ENCODE measurements at places on chromosomes 1 and 21.

DNA sequence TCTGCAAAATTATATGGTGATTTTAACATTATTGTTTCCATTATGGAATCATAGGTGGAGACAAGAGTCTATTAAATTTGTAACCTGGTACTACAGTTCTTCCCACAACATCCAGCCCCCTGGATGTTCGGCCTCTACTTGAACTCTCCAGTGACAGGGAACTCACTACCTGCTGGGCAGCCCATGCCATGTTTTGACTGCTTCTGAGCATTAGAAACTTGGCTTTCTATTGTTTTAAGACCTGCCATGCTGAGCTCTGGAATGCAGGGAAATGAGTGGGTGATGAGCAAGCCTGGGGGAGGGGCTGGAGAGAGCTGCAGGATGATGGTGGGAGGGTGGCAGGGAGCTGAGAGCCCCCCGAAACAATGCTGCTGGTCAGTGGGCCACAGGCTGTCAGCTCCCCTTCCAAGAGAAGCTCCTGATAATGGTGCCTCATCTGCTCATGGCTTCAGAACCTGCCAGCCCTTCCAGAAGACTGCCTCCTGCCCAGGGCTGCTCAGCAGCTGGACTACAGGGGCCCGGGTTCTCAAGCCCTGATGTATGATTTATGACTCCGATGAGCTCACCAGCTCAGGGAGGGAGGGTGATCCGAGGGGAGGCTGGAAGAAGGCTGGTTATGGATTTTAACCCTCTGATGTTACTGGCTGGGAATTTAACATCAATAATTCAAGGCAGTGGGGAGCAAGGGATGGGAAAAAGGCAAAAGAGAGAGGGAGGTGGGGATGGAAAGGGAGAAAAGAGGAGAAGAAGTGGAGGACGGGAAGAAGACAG, 205.0 kb downstream of the HIVEP3 start:
- peak; percentile 63 for DNase-seq

DNA sequence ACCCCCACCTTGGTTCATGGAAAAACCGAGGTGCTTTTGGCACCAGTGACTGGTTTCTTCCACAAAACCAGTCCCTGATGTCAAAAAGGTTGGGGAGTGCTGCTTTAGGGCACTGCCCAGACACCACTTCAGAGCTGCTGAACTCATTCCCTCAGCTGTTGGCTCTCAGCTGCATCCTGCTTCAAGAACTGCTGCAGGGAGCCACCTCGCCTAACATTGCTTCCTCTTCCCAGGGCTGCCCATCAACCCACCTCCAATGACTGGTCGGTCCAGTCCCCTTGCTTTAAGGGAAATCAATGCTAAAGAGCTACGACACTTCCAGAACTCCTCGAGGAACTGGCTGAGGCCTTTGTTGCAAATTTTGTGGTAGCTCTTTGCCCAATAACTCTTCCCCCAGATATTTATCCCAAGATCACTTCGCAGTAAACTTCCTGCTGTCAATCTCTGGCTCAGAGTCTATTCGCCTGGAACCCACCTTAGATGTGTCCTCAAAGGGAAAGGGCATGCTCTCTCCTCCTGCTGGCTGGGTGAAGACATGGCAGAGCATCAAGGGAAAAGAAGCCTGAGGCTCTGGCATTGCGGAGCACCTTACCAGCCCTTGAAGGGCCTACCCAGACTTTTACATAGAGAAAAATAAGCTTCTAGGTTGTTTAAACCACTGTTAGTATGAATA, 29.0 kb downstream of the C1orf52 start:
- DNase-seq: peak; percentile 98

DNA sequence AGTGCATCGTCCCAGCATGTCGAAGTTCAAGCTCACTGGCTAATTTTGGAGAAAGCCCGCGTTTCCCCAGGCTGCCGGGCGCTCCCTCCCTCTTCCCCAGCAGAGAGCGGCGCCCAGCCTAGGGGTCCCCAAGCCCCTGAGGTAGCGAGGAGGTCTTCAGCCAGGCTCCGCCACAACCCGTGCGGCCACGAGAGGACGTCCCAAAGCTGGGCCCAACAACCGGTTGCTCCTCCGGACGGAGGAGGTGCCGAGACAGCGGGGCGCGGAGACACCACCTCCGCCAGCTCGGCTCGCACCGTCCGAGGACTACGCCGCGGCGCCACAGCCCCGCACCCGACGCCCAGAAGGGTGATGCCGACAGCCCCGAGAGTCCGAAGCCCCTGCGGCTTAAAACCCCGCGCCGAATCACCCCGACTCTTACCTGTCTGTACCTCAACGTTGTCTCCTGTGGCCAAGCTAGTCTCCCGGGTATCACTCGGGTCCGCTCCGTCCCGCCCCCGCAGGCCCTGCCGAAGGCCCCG, at the start of gene DENND2C:
Gene DENND2C, minus strand, starts transcription at position 488 of the 521 bp plus-strand sequence. CDS start 44,065 bp downstream, outside the sequence.
- DNase-seq: no peak

- no peak for DNase-seq
These were observed 48.6 kb downstream of the CD34 start for GRCh38 chr1:207862241-207862787.

- DNase-seq: peak; percentile 88
These were observed 235.2 kb upstream of the IRF2BP2 start for GRCh38 chr1:234845097-234845660.

DNA sequence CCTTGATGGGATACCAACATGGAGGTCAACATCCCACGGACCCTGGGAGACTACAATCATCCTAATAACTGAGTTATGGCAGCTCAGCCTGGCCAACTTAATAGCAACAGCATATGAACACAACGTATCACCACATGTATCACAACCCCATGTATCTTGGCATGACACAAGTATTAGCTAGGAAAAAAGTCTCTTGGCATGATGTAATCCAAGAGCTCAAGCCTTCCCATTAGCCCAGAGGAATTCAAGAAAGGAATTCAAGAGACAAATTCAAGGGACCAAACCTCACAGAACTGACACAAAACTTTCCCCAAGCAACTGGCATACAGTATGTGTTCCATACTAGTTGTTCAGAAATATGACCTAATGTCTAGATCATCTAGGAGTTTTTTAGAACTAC, 100.9 kb upstream of the HMGB4 start:
- DNase-seq: no peak

DNA sequence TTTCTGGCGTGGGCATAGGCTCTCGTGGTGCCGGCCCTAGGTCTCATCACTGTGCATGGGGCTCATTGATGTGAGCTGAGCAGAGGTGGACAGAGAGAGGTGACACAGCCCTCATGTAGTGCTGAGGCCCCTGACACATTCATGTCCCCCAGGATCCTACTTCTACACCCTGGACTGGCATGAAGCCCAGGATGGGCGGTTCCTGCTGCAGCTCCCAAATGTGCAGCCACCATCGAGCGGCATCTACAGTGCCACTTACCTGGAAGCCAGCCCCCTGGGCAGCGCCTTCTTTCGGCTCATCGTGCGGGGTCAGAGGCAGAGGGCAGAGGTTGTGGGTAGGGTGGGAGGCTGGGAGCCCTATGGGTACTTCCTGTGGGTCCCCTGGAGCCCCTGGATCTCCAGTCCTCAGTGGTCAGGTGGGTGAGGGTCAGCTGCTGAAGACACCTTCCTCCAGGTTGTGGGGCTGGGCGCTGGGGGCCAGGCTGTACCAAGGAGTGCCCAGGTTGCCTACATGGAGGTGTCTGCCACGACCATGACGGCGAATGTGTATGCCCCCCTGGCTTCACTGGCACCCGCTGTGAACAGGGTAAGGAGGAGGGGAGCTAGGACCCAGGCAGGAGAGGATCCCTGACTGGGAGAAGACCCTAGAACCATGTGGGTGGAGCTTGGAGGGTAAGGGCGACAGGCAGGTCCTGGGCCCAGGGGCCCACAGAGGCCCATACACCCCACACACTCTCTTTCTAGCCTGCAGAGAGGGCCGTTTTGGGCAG, 6.1 kb downstream of the TIE1 start:
- no peak for DNase-seq

DNA sequence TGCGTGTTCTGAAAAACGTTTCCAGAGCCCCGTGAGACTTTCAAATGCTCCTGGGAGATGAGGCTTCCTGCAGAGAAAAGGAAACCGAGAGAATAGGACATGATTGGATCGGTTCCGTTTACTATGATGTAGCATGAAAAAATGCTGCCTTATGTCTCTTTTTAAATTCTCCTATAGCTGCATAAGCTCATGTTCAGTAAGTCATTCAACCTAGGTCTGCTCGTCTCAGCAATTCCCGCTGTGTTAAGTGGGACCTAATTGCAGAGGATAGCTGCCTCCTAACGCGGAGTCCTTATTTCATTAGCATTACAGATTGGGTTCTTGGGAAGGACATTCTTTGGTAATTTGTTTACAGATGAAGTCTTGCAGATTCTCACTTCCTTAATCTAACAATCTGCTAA, 165.3 kb downstream of the GALNT2 start:
- peak; percentile 64 for DNase-seq

DNA sequence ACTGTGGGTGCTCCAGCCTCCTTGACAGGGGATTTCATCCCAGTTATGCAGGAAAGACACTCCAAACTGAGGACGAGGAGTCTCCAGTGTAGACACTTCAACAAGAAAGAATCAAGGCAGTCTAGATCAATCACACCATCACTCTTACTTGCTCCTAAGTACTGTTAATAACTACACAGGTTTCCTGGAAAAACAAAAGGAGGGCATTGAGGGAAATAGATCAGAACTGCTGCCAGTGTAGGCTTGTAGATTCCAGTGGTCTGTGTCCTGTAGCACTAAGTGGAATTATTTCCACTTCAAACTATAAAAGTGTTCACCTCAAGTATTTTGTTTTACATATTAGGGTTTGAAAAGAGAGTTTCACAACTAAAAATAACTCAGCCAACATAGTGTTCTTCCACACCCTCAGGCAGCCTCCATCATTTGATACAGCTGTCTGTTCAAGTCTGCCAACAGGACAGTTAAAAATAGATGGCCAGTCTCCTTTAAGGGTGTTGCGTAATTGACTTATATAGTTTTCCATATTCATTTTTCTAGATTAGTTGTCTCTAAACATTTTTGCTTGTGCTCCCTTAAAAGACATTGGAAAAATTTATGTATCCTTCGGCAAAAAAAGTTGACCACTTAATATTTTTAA, 32.0 kb upstream of the AGL start:
- DNase-seq: no peak

- no peak for DNase-seq
These were observed 119.2 kb downstream of the PBX1 start for GRCh38 chr1:164678136-164678700.

DNA sequence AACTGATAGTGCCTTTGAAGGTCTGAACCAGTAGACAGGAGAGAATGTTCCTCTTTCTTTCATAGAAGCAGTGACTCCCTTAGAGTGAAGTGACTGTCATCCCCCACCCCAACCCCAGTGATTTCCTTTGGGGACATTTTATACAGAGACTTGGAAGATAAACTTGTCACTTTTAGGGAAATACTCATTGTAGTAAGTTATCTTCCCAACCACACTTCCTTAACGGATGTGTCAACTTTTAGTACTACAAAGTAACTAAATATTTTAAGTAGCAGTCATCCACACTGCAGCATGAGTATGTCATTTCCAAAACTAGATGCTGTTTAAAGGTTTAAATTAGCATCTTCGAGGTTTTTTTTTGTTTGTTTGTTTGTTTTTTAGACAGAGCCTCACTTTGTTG, 13.7 kb downstream of the LRRC8B start:
- no peak for DNase-seq

DNA sequence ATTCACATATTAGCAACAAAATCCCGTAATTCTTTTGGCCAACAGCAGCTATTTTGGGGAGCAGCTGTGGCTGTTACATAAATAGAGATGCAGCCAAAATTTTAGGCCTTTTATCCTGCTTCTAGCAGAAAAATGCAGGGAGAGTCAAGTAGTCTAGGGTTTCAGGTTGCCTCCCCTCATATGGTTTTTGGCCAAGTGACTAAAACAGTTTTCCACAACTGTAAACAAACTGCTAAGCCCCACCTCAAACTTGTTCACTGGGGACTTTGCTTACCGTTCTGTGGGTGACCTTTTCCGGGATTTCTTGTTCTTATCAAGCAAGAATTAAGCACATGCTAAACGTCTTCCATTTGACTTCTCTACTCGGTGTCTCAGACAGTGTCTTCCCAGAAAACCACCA, 133.4 kb downstream of the EDEM3 start:
- no peak for DNase-seq

DNA sequence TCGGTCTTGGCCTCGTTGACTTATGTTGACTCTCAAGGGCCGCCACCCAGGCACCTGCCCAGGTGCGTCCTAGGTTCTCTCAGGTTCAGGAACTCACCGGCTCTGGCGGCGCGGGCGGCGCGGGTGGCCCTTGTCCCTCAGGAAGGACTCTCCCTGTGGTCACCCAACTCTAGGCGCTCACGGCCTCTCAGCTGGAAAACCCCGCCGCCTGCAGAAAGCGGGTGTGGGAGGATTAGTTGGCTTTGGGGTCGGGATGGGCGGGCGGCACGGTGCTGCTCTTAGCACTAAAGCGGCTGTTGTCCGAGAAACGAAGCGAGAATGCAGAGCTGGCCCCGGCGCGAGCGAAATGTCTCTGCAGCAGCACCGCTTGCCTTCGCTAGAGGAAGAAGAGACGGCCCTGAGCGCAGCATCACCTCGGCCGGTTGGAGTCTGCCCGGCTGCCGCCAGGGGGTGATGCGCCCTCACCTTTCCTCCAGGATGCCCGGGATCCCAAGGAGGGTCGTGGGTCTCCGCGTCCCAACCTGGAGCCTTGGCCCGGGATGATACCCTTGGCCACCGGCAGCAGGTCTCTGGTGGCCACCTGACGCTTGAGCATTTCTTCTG, 8.1 kb upstream of the TADA1 start:
- peak; percentile 54 for DNase-seq

DNA sequence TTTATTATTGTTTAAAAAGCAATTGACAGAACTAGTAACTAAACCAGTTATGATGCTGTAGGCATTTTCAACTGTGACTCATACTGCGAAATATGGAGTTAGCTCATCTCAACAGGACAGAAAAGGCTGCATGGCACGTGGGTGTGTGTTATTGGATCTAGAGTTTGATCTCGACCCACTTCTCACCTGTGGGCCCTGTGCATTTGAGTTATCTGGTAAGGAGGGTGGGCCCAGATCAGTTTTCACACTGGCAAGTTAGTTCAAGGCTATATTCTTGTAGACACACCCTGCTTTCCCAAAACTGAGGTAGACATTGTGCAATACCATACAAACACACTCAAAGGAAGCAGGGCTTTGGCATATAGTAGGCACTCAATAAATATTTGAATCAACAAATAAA, 71.3 kb upstream of the PRDX6 start:
- DNase-seq: no peak

GRCh38 chr1:113146242-113147072, 73.5 kb downstream of the LRIG2 start:
- DNase-seq: no peak

- DNase-seq: no peak
These were observed 3.1 kb upstream of the NCF2 start for GRCh38 chr1:183593356-183593755.
